ENCODE measurements at places on chromosomes 13 and 19. TPM values are rescaled to one million over a fixed set of nuclear protein-coding genes. Genes with fewer than 3 reads are reported as not detected.

DNA sequence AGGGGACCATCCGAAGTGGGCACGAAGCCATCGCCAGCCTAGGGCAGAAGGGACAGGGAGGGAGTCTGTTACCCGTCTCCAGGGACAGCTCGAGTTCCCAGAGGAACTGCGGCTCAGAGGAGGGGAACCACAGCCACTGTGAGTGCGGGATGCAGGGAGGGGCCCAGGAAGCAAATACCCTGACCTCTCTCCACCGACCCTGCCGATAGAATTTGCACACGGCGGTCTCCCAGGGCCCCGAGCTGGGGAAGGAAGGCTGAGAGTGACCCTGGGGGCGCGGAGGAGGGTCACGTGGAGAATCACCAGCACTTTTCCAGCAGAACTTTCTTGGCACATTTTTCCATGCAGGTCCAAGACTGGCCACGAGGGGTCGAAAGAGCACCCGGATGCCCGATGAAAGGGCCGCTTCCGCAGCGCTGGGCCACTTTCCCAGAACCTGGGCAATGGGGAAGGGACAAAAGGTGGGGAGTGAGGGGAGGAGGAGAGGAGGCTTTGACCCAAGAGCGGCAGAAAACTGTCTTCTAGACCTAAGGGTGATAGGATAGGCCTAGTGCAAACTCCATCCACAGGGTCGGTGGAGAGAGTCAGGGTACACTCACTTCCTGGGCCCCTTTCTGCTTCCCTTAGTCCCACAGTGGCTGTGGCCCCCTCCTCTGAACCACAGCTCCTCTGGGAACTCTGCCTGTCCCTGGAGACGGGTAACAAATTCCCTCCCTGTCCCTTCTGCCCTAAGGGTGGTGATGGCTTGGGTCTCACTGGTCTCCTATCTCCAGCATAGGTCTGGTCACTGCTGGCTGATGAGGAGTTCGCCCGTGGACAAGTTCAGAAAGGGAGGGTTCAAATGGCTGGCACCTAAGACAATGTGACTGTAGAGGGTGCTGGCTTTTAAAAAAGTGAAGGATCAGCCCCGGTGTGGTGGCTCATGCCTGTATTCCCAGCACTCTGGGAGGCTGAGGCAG is 5.3 kb upstream of the GPR4 start:
- H3K36me3 ChIP-seq = peaks cover 23% of the 10 kb centered on the region
- DNase-seq = peak; percentile 48
- H3K27me3 ChIP-seq = peaks cover 4% of the 10 kb centered on the region
- peaks cover 7% of the 10 kb centered on the region for H3K4me1 ChIP-seq

DNA sequence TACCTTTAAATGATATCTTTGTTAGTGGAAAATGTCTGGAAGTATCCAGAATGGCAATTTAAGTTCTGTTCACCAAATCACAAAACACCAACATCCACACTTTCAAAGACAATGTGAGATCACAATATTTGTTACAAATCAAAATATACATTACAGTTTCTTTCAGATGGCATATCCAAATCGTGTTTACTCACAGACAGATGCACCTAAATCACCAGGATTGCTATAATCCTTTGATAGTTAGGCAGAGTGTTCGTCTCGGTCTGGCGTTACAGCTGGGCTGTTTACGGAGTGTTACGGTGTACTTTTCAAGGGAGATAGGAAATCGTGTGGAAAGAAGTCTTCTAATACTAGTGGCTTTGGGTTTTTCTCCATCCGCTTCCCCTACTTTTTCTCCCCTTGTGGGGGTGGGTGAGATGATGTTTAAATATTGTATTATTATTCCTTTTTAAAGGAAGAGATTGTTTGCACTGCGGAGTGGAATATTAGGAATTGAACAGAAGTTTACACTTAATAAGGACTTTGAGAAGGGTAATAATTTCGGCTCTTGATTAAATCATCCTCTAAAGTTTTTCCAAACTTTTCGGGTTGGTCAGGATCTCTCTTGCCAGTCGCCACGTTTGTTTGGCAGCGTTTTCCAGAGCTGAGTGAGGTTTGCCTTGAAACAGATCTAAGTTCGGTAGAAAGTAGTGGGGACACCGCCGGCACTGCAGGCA is 1.8 kb downstream of the MAB21L1 start:
- H3K36me3 ChIP-seq = no peaks in the 10 kb centered on the region
- peaks cover 67% of the 10 kb centered on the region for H3K4me1 ChIP-seq
- no peak overlapping the region for H3K27ac ChIP-seq
- peaks cover 39% of the 10 kb centered on the region for H3K27me3 ChIP-seq
- H3K4me3 ChIP-seq = peak overlapping the region; percentile 90

DNA sequence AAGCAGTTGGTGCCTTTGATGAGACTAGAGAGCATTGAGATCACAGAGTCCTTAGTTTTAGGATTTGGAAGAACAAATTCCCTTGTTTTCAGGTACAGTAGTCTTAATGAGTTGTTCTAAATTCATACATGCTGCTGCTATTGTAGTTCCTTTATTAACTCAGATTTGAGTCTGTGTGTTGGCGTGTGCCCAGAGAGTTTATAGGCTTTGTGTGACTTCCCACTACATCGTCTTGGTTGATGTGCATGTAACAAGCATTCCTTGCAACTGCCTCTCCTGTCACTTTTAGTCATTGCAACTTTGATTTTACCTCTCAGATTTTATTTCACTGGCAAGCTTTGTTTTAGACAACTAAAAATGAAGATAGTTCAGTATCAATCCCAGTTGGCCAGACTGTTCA is 135.5 kb downstream of the ZAR1L start:
- no peaks in the 10 kb centered on the region for H3K4me1 ChIP-seq
- H3K36me3 ChIP-seq = peaks cover 32% of the 10 kb centered on the region
- no peak overlapping the region for H3K4me3 ChIP-seq
- H3K27ac ChIP-seq = no peak overlapping the region
- DNase-seq = no peak
- no peaks in the 10 kb centered on the region for H3K27me3 ChIP-seq

DNA sequence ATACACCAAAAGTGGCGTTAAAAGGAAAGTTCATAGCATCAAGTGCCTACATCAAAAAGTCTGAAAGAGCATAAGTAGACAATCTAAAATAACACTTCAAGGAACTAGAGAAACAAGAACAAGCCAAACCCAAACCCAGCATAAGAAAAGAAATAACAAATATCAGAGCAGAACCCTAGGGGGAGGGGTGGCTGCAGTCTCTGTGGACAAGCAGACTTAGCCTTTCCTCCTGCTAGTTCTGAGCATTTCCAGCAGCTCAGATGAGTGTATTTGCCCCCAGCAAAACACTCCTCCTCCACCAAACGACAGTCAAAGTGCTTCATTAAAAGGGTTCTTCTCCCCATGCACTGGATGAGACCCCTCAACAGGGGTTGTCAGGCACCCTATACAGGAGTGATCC is 7.1 kb upstream of the ZNF90 start:
- DNase-seq = no peak
- no peak overlapping the region for H3K4me3 ChIP-seq
- no peaks in the 10 kb centered on the region for H3K36me3 ChIP-seq
- H3K27ac ChIP-seq = no peak overlapping the region

DNA sequence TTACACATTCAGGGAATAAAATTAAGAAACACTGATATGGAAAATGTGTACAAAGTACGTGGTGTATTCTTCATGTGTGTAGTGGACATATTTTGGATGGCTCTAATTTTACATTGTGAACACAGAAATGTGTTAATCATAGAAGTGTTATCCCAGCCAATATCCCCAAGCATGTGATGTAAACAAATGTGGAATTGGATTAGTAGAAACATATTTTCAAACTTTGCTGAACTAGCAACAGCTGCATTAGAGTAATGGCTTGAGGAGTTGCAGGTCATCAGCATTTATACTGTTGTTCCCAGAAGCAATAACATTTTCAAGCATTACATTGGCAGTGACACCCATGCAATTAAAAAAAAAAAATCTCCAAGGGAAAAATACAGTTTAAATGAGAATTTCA is 600.6 kb downstream of the SLITRK1 start:
- peaks cover 5% of the 10 kb centered on the region for H3K36me3 ChIP-seq
- no peak overlapping the region for H3K27ac ChIP-seq
- DNase-seq = no peak
- H3K27me3 ChIP-seq = peaks cover 3% of the 10 kb centered on the region

GRCh38 chr13:66503890-66504289 is 726.2 kb downstream of the PCDH9 start:
- no peaks in the 10 kb centered on the region for H3K27me3 ChIP-seq
- no peak for DNase-seq
- peaks cover 1% of the 10 kb centered on the region for H3K4me1 ChIP-seq
- no peaks in the 10 kb centered on the region for H3K36me3 ChIP-seq
- H3K27ac ChIP-seq = no peak overlapping the region

The C5AR1 gene
- polyA plus RNA-seq = 0.16 TPM

The ETV2 gene
- polyA plus RNA-seq = 0.68 TPM

Data from immature natural killer cell (primary cell).